Diencephalon (tissue), 1 donor: ENCODE measurements at places on chromosomes 7 and 10. TPM values are rescaled to one million over a fixed set of nuclear protein-coding genes. Genes with fewer than 3 reads are reported as not detected.

Gene FAM25A
- total RNA-seq = not detected

Gene HKDC1
- total RNA-seq = 2.1 TPM

Gene CUBN
- total RNA-seq = 3.5 TPM

Gene CALML3
- 0.69 TPM for total RNA-seq

Gene TFAM
- 45.9 TPM for total RNA-seq

Gene XRCC2
- 4.6 TPM for total RNA-seq

Gene COL28A1
- total RNA-seq = 1.4 TPM

Gene NANOS1
- total RNA-seq = 15.7 TPM

Gene AGAP9
- 1.6 TPM for total RNA-seq

Gene PTPRZ1
- total RNA-seq = 319 TPM

Gene CCDC3
- total RNA-seq = 16.6 TPM

Gene GARIN1A
- total RNA-seq = 0.92 TPM

Gene SORBS1
- total RNA-seq = 90.7 TPM

Gene INMT
- total RNA-seq = 0.23 TPM

Gene RGR
- 1.6 TPM for total RNA-seq

Gene PRKAG2
- total RNA-seq = 47.3 TPM

Gene SPDYE9
- not detected for total RNA-seq

Gene CRHR2
- total RNA-seq = 1.6 TPM

Gene EBLN1
- not detected for total RNA-seq

Gene TEX47
- total RNA-seq = not detected
